ENCODE measurements at places on chromosomes 16 and 17.

DNA sequence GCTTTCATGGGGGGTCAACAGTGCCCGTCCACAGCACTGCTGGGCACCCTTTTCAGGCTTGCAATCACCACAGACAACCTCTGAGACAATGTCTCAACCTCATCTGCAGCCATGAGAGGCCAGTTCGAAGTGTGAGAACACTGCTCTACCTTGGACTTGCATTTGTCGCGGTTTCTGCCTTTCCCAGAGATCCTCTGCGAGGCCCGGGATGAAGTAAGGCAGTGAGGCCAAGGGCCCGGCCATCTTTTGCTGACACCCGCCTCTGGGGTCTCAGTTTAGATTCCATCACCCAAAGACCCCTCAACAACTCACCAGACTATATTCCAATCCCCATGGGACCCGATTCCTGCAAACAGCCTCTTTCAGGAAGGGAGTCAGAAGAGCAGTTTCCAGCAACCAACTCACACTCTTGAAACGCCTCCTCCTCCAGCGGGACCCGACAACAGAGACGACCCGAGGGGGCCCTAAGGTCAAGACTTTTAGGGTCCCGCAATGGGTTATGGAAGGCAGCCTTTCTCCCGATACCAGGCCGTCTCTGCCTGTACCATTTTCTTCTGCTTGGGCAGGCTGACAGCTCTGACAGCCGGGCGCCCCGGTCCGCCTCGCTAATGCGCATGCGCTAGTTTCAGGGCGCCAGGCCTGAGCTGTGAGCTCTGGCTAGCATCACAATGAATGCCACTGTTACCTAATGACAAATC, 576.0 kb downstream of the KCNJ18 start:
- no peak for DNase-seq

DNA sequence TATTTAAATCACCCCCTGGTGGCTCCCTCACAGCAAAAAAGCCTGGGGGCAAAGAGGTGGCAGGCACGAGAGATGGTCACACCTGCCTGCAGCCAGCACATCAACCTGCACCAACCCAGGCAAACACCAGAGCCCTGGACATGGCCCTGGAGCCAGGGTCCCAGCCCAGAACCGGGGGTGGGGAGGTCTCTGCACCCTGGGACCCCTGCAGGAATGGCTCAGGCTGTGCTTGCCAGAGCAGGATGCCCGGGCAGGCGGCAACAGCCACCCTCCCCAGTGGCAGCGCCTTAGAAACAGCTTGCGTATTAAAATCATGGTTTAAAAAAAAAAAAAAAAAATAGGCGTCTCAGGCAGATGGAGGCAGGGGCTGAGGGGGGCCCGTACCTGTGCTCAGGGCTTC, 16.2 kb downstream of the MYBBP1A start:
- DNase-seq, result no peak

DNA sequence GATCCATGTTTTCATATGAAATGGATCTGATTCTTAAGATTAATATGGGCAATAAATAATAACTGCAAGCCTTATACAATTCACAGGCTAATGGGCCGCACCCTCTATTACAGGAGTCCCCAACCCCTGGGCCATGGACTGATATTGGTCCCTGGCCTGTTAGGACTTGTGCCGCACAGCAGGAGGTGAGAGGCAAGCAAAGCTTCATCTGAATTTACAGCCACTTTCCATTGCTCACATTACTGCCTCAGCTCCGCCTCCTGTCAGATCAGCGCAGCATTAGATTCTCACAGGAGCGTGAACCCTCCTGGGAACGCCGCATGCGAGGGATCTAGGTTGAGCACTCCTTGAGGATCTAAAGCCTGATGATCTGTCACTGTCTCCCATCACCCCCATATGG, 26.8 kb downstream of the METTL16 start:
- no peak for DNase-seq

DNA sequence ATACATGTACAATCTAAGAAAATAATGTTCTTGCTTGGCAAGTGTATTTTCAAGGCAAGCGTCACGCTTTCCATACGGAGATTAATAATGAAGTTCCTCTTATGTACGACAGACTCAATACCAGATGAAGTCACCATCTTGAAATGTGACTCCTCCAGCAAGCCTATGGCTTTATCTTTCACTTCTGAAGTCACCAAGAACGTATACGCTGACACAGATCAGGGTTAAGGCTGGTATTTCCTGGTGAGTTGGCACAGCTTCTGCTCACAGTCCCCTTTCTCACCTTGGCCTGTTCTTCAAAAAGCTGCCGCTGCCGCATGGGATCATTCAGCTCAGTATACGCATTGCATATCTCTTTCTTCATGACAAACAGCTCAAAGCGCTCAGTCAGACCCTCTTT, 6.1 kb upstream of the ADAT1 start:
- DNase-seq, result no peak

Data from activated gamma-delta T cell treated with anti-CD3 and anti-CD28 coated beads, Interleukin-2, amount 50 U/mL, for 16 hours (primary cell).